Neural progenitor cell (in vitro differentiated cells): ENCODE measurements at places on chromosomes 11 and 22. TPM values are rescaled to one million over a fixed set of nuclear protein-coding genes. Genes with fewer than 3 reads are reported as not detected.

DNA sequence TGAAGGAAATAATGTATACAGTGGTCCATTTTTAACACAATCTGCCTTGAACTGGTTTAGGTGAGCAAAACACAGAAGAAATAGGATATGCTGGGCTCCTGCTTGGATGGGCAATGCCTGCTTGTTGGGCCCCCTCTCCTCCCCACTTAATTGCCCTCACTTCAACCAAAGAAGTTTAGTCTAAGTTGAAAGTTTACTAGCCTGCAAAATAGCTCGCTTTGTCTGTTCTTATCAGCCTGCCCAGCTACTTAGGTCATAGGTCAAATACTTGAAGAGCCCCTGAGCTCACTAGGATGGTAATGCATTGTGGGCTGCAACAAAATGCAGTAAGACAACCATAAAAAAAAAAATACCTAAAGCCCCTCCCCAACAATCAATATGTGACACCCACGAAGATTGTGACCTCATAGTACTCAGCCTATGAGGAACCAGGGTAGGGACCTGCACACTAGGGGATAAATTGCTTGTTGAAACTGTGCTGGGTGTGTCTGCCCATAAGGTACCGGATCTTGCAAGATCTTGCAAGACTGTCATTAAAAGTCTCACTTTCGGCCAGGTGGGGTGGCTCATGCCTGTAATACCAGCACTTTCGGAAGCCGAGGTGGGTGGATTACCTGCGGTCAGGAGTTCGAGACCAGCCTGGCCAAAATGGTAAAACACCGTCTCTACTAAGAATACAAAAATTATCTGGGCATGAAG, 10.9 kb downstream of the DRICH1 start:
- peak; percentile 9 for DNase-seq
- no peak overlapping the region for H3K27ac ChIP-seq

- H3K4me3 ChIP-seq, result no peak overlapping the region
- H3K27ac ChIP-seq, result no peak overlapping the region
- peaks cover 16% of the 10 kb centered on the region for H3K27me3 ChIP-seq
- H3K36me3 ChIP-seq, result no peaks in the 10 kb centered on the region
Observed at GRCh38 chr22:43885786-43886185, 6.0 kb downstream of the PNPLA5 start.

DNA sequence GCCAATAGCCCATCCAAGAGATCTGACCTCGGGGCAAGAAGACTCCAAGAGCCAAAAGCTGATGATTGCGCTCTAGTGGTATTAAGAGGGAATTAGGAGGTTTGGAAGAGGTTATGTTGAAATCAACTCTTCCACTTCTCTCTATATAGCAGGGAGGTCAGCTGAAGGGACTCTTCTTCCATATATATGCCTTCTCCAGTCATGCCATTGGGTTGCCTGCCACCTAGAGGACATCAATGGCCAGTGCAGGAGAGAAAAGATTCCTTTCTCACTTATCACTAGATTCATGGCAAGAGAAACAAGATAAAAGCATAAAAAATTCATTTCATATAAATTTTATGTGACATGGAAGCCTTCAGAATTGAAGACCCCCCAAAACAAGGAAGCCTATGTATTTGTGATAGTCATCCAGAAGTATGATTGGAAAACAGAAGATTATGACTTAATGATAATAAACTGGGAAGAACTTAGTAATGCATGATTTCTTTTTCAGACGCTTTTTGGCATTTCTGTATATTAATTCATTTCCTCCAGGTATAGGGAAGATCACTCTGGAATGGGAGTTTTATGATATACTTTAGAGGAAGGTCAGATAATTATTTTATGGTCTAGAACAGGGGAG, 435.1 kb upstream of the DDI1 start:
- no peaks in the 10 kb centered on the region for H3K36me3 ChIP-seq
- H3K27ac ChIP-seq, result no peak overlapping the region
- H3K4me3 ChIP-seq, result no peak overlapping the region

GRCh38 chr22:42938976-42939375, 76.0 kb downstream of the PACSIN2 start:
- H3K4me3 ChIP-seq, result no peak overlapping the region
- H3K36me3 ChIP-seq, result no peaks in the 10 kb centered on the region
- DNase-seq, result no peak
- H3K27me3 ChIP-seq, result no peaks in the 10 kb centered on the region
- no peak overlapping the region for H3K27ac ChIP-seq

- H3K36me3 ChIP-seq, result no peaks in the 10 kb centered on the region
- H3K4me1 ChIP-seq, result peaks cover 21% of the 10 kb centered on the region
- H3K4me3 ChIP-seq, result no peak overlapping the region
Observed at GRCh38 chr11:100776212-100776896, 89.3 kb downstream of the ARHGAP42 start.

GRCh38 chr22:50269970-50270665, at the start of gene MAPK11:
MAPK11 (minus strand) TSS chr22:50270380; CDS start chr22:50270292, 88 bp downstream.
- peak within 1 kb of the TSS; percentile 49 for H3K4me3 ChIP-seq
- peaks cover 22% of the 10 kb centered on the region for H3K4me1 ChIP-seq
- H3K36me3 ChIP-seq, result no peaks in the 10 kb centered on the region

DNA sequence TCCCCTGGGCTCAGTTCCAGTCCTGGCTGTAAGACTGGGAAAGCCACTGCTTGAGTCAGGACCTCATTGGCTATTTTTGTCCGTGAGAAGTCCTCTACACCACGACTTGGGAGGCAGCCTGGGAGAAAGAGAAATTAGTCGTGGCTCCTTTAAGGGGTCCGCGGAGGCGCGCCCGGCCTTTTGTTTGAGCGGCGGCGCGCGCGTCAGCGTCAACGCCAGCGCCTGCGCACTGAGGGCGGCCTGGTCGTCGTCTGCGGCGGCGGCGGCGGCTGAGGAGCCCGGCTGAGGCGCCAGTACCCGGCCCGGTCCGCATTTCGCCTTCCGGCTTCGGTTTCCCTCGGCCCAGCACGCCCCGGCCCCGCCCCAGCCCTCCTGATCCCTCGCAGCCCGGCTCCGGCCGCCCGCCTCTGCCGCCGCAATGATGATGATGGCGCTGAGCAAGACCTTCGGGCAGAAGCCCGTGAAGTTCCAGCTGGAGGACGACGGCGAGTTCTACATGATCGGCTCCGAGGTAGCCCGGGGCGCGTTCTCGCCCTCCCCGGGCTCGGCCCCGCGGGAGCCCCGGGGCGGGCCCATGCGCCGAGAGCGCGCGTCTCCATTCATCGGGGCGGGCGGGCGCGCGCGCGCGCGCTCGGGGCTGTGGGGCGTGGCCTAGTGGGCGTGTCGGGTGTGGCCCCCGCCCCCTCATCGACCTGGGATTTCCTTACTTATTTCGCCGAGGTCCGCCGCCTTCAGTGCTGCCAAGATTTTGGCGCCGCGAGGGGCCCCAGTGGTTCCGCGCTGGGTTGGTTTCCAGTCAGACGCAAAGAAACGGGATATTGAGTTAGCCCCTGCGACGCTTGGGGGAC, at the start of gene SMARCB1:
Gene SMARCB1 (plus strand): TSS at position 215 of the 848 bp plus-strand sequence. CDS start 204 bp downstream, at position 419.
- H3K36me3 ChIP-seq, result no peaks in the 10 kb centered on the region
- DNase-seq, result peak; percentile 95
- no peaks in the 10 kb centered on the region for H3K27me3 ChIP-seq
- H3K4me3 ChIP-seq, result peak within 1 kb of the TSS; percentile 78
- peak within 1 kb of the TSS; percentile 97 for H3K27ac ChIP-seq
- peaks cover 24% of the 10 kb centered on the region for H3K4me1 ChIP-seq

Gene DDI1
- not detected in 2 replicates for total RNA-seq

Gene CCND1
- 85.0 and 94.0 TPM in 2 replicates for total RNA-seq
